ENCODE measurements at places on chromosomes 1 and 21.

- DNase-seq = no peak
Observed at GRCh38 chr21:18204931-18205330, 39.7 kb upstream of the CHODL start.

GRCh38 chr1:117985973-117986372 is 56.4 kb downstream of the WDR3 start:
- no peak for DNase-seq

DNA sequence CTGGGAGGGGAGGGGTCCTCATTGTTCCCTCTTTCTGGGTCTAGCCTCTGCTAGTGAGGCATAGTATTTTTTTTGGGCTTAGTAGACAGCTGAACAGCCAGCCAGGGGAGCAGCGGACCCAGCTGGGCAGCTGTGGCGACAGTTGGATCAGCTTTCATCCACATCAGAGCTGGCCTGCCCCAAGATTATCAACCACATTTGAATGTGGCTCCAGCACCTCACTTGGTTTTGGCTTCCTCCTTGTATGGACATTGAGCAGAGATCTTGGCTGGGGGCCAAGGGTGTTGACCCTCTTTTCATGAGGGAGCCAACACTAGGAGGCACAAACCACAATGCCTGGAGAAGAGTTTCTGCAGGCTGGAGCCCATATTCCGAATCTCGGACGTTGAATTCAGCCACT is 25.0 kb downstream of the WNT4 start:
- no peak for DNase-seq

DNA sequence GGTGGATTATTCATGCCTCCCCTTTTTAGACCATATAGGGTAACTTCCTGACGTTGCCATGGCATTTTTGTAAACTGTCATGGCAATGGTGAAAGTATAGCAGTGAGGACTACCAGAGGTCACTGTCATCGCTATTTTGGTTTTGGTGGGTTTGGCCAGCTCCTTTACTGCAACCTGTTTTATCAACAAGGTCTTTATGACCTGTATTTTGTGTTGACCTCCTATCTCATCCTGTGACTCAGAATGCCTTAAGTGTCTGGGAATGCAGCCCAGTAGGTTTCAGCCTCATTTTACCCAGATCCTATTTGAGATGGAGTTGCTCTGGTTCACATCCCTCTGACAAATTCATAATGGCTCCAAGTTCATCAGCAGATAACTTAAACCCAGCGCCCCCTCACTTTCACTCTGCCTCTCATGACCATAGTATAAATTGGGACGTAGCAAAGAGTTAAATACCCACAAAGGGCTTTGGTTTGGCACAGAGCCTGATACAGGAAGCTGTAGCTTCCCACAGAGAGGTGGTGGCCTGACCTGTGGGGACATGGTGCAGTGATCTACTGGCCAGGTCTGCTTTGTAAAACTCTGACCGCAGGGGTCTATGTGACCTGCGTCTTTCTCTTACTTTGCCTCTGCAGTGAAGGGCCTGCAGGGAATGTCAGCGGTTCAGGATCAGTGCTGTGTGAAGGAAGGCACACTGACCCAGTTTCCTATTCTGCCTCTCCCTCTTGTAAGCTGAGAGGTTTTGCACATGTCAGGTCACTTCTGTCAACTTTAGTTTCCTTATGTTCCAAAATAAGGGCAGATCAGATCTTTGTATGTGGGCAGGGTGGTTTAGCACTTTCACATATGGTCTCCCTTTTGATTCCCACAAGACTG is 78.1 kb upstream of the ZNF644 start:
- no peak for DNase-seq

All from natural killer cell treated with Interleukin-12 subunit alpha and Interleukin-12 subunit beta and Interleukin-15 and Interleukin-18, amount 100 ng/mL, for 72 hours (primary cell).